Prostate gland (tissue), 2 donors: ENCODE measurements at places on chromosomes 5 and 9. TPM values are rescaled to one million over a fixed set of nuclear protein-coding genes. Genes with fewer than 3 reads are reported as not detected.

DNA sequence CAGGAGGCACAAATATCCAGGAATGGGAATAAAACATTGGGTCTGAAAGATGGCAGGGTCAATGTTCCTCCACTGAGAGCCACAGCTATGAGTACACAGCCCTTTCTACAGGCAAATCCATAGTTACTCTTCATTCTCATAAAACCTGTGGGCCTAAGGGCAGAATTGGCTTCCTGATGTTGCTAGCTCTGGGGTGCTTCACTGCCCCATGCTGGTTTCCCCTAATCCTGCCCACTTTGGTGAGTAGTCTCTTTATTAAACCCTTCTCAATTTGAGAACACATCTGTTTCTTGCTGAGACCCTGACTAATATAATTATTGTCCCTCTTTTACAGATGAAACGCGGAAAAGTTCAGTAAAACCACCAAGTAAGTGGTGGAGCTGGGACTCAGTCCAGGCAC lies 66.3 kb upstream of the RAI14 start:
- H3K27me3 ChIP-seq = no peaks in the 10 kb centered on the region
- no peaks in the 10 kb centered on the region for H3K36me3 ChIP-seq
- H3K4me3 ChIP-seq = no peak overlapping the region
- no peaks in the 10 kb centered on the region for H3K4me1 ChIP-seq
- no peak for DNase-seq

Gene MAMDC2
- 4.2 TPM for total RNA-seq

- H3K36me3 ChIP-seq = no peaks in the 10 kb centered on the region
- DNase-seq = no peak
- no peak overlapping the region for H3K27ac ChIP-seq
- no peaks in the 10 kb centered on the region for H3K4me1 ChIP-seq
Observed at GRCh38 chr9:73143711-73144328, 7.8 kb upstream of the ANXA1 start.

DNA sequence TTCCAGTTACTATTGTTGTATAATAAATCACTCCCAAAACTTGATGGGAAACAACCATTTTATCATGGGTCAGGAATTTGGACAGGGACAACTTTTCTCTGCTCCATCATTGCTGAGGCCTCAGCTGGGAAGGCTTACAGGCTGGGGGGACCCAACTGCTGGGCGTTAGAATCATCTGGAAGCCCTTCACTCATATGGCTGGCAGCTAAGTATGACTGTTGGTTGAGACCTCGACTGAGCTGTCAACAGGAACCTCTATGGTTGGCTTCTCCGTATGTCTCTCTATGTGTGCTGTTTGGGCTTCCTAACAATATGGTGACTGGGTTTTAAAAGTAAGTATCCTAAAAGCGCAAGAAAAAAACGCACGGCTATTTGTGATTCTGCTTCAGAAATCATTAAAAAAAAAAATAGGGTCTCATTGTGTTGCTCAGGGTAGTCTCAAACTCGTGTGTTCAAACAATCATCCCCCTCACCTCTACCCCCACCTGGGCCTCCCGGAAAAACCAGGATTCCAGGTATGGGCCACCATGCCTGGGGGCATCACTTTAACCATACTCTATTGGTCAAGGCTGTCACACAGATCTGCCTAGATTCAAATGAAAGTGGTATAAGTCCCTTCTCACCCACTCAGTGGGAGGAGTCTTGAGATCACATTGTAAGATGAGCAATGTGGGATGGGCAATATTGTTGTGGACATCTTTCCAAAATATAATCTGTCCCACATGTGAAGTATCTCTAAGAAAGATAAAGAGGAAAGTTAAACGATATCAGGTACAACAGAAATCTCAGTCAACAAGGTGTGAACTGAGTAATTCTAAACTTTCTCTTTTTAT lies 15.2 kb downstream of the FNBP1 start:
- no peak overlapping the region for H3K4me3 ChIP-seq
- H3K36me3 ChIP-seq = no peaks in the 10 kb centered on the region
- DNase-seq = no peak

DNA sequence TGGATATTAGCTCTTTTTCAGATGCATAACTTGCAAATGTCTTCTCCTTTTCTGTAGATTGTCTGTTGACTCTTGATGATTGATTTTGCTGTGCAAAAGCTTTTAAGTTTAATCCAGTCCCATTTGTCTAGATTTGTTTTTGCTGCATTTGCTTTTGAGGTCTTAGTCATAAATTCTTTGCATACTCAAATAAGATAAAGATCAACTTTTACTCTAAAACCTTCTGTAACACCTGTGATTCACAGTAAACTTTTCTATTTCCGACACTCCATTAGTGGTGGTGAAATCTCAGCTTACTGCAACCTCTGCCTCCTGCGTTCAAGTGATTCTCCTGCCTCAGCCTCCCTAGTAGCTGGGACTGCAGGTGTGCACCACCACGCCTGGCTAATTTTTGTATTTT lies 239.0 kb upstream of the ST8SIA4 start:
- no peak overlapping the region for H3K4me3 ChIP-seq
- no peaks in the 10 kb centered on the region for H3K36me3 ChIP-seq
- H3K27me3 ChIP-seq = no peaks in the 10 kb centered on the region
- DNase-seq = no peak
- no peaks in the 10 kb centered on the region for H3K4me1 ChIP-seq

DNA sequence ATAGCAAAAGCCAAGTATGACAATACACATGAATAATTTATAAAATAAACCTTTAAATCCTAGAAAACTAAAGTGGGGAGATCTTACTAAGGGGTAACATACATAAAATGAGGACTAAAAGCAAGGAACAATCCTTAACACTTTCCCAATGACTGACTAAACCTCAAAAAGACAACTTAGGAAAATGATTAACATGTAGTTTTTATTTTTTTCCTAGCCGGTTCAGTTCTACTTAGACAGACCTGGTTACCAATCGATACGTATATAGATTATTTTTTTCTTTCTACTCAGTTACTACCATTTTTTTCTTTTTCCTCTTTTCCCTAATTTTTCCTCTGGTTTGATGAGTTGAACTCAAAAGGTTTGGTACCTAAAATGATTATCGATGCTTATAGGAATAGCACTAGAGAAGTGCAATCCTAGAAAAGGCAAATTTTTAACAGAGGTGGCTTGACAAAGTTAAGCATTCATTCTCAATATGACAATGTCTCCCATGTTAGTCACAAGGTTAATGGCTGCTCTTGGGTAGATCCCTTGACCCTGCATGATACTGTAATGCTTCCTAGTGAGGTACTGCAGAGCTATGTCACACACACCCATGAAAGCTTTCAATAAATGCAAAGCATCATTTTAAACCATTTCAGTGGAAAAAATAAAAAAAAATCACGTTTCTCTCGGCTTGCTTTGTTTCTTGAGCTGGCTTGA lies 41.5 kb downstream of the FBXO4 start:
- no peaks in the 10 kb centered on the region for H3K27me3 ChIP-seq
- no peak overlapping the region for H3K4me3 ChIP-seq
- no peak for DNase-seq
- H3K4me1 ChIP-seq = no peaks in the 10 kb centered on the region
- H3K36me3 ChIP-seq = no peaks in the 10 kb centered on the region

DNA sequence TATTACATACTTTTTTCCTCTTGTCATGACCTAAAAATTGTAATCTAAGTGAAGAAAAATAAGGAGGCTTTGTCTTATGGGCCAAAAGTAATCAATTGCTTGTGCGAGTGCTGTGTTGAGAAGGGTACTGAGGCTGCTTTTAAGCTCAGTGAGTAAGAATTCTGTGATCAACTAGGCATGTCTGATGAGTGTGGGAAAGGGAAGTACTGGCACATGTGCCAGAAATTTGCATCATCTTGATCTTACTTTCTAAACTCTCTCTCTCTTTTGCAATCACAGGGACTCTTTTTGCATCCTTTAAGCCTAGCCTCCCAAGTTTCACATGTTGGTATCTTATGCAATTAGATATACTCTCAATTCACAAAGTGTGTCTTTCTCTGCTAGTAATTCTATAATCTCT lies 329.9 kb downstream of the KIF4B start:
- no peaks in the 10 kb centered on the region for H3K27me3 ChIP-seq
- H3K4me1 ChIP-seq = no peaks in the 10 kb centered on the region
- no peak for DNase-seq
- no peak overlapping the region for H3K4me3 ChIP-seq
- H3K36me3 ChIP-seq = no peaks in the 10 kb centered on the region

Gene TAF1L
- 2.0 TPM for total RNA-seq

Gene FGF1
- total RNA-seq = 2.0 TPM

- H3K4me1 ChIP-seq = peaks cover 26% of the 10 kb centered on the region
- peak overlapping the region; percentile 40 for H3K4me3 ChIP-seq
- no peaks in the 10 kb centered on the region for H3K27me3 ChIP-seq
Observed at GRCh38 chr9:137299938-137300337, 2.1 kb downstream of the NRARP start.

GRCh38 chr9:4665357-4665756 lies 923 bp downstream of the SPATA6L start:
- no peak for DNase-seq
- H3K4me3 ChIP-seq = no peak overlapping the region
- H3K27me3 ChIP-seq = no peaks in the 10 kb centered on the region
- H3K4me1 ChIP-seq = peaks cover 8% of the 10 kb centered on the region

DNA sequence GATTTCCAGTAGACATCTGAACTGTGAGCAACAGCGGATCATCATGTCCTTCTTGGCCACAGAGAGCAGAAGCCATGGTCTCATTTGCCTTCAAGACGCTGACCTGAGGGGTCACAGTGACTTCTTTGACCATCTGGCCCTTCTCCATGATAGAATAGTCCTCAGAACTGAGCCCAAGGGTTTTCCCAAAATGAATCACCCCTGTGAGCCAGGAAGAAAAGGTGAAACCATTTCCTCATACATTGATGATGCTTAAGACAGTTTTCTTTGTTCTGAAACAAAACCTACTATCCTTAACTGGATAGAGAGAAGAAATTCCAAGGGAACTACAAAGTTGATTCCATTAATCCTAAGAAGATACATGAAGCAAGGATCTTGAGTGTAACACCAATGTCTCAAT lies 503.9 kb downstream of the CTNND2 start:
- no peak for DNase-seq
- no peaks in the 10 kb centered on the region for H3K36me3 ChIP-seq
- no peaks in the 10 kb centered on the region for H3K27me3 ChIP-seq
- no peaks in the 10 kb centered on the region for H3K4me1 ChIP-seq
- no peak overlapping the region for H3K4me3 ChIP-seq
- no peak overlapping the region for H3K27ac ChIP-seq

Gene OR4F3
- total RNA-seq = not detected

GRCh38 chr9:87725356-87725899 lies 491 bp upstream of the CTSL start:
- no peak for DNase-seq
- peak overlapping the region; percentile 90 for H3K27ac ChIP-seq
- peaks cover 4% of the 10 kb centered on the region for H3K4me1 ChIP-seq
- H3K4me3 ChIP-seq = peak overlapping the region; percentile 57
- H3K27me3 ChIP-seq = no peaks in the 10 kb centered on the region

DNA sequence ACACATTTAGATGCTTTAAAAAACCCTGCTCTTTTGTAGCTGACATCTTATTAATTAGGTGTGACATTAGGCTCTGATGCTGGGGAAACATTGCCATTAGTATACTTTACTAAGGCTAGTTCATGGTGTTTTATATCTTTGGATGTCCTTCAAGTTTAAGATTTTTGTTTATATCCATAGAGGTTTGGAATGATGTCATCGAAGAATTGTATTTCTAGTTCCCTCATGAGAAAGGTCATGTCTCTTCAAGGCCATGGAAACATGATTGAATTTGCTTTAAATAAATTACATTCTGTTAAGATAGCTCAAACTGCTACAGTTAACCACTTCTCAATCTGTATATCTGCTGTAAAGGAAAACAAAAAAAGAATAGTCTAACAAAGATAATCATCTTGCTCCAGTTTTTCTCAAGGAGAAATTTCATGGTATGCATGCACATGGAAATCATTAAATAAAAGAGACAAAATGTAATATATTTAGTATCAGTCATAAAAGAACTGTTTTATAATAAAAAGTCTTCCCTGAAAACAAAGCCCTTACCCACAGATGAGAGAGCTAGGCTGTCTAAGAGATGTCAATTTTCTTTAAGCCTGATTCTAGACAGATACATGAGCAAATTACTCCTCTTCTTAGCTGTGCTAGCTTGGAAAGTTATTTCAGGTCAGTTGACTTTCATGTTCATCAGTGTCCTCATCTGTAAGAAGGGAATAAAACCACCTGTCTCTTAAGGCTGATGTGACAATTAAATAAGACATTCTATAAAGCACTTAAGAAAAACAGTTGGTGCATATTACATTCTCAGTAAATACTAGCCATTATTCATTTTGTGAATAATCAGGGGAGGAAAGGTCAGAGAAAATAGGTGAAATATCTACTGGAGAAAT lies 25.0 kb upstream of the STARD4 start:
- H3K36me3 ChIP-seq = no peaks in the 10 kb centered on the region
- no peak for DNase-seq
- no peaks in the 10 kb centered on the region for H3K27me3 ChIP-seq
- no peak overlapping the region for H3K4me3 ChIP-seq

DNA sequence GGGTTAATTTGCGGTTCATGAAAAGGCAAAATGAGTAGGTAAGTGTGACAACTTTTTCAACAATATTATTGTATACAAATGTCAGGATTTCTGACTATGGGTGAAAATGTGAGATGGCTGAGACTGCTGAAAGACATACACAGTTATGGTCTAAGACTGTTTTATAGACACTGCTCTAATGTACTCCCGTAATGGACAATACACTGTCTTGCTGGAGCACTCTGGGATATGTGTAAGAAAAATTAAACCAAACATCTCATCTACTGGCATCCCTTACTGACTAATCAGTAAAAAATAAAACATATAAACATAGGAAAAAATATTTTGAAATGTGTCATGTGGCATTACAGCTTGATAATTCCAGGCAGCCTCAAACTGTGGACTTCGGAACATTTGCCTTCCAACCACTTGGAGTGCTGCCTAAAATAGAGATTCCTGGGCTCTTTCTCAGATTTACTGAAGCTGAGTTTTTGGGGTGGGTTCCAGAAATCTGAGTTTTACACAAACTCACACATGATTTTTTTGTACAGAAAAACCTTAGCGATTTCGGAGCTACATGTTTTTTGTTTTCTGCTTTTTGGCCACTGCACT lies 233.9 kb upstream of the TBCA start:
- H3K27me3 ChIP-seq = no peaks in the 10 kb centered on the region
- H3K36me3 ChIP-seq = no peaks in the 10 kb centered on the region
- no peak overlapping the region for H3K4me3 ChIP-seq

GRCh38 chr9:95874303-95874988 lies 1.0 kb upstream of the ERCC6L2 start:
- no peak for DNase-seq
- no peak overlapping the region for H3K4me3 ChIP-seq
- no peaks in the 10 kb centered on the region for H3K36me3 ChIP-seq
- no peaks in the 10 kb centered on the region for H3K27me3 ChIP-seq
- H3K4me1 ChIP-seq = no peaks in the 10 kb centered on the region

Gene SLC22A4
- total RNA-seq = 8.2 TPM

- DNase-seq = peak; percentile 22
- H3K4me3 ChIP-seq = no peak overlapping the region
- H3K36me3 ChIP-seq = no peaks in the 10 kb centered on the region
- H3K27ac ChIP-seq = no peak overlapping the region
- no peaks in the 10 kb centered on the region for H3K27me3 ChIP-seq
- H3K4me1 ChIP-seq = no peaks in the 10 kb centered on the region
Observed at GRCh38 chr9:100595391-100596199, 17.7 kb downstream of the CAVIN4 start.

- peaks cover 3% of the 10 kb centered on the region for H3K36me3 ChIP-seq
- H3K4me1 ChIP-seq = peaks cover 7% of the 10 kb centered on the region
- no peaks in the 10 kb centered on the region for H3K27me3 ChIP-seq
- H3K4me3 ChIP-seq = no peak overlapping the region
- peak overlapping the region; percentile 75 for H3K27ac ChIP-seq
- no peak for DNase-seq
Observed at GRCh38 chr9:73154271-73154670, 2.6 kb downstream of the ANXA1 start.

- no peak for DNase-seq
- peaks cover 10% of the 10 kb centered on the region for H3K36me3 ChIP-seq
- H3K4me1 ChIP-seq = no peaks in the 10 kb centered on the region
- H3K4me3 ChIP-seq = no peak overlapping the region
- no peak overlapping the region for H3K27ac ChIP-seq
Observed at GRCh38 chr9:135816651-135816970, 90.7 kb downstream of the CAMSAP1 start.

Gene GPR151
- not detected for total RNA-seq
